ENCODE measurements at places on chromosomes 13 and 19.

DNA sequence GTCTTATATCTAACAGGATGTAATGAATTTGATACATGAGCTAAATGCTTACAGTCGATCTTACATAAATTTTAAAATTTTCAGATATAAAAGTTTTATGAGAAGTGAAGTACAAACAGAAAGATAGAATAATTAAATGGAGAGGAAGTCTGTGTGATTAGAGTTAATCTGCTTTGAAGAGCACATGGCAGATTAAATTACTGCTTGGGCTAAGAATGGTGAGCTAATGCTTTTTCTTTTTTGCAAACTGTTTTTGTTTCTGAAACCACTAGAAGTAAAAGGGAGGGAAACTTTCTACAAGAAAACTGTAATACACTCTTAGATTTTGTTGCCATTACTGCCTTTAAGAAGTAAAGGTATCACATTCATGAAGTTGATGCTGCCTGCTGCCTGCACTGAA lies 96.3 kb upstream of the SPRY2 start:
- DNase-seq = no peak

DNA sequence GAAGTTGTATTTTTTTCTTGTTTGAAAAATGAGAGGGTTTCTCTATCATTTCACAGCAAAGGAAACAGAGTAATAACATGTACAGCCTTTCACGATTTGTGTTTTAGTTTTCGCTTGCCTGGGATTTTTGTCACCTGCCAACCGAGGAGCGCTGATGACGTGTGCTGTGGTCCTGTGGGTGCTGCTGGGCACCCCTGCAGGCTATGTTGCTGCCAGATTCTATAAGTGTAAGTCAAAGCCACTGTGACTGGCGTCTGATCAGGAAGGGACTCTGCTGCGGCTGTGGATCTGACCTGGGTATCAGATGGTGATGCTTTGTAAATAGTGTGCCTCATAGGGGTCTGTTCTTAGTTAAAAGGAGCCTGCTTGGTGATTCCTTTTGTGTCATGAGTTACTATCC lies 45.6 kb downstream of the TM9SF2 start:
- no peak for DNase-seq

GRCh38 chr19:58338825-58339558 lies 12.2 kb downstream of the ZSCAN22 start:
- DNase-seq = peak; percentile 24

- DNase-seq = no peak
Measured at GRCh38 chr13:28000567-28000966, 12.1 kb upstream of the URAD start.

DNA sequence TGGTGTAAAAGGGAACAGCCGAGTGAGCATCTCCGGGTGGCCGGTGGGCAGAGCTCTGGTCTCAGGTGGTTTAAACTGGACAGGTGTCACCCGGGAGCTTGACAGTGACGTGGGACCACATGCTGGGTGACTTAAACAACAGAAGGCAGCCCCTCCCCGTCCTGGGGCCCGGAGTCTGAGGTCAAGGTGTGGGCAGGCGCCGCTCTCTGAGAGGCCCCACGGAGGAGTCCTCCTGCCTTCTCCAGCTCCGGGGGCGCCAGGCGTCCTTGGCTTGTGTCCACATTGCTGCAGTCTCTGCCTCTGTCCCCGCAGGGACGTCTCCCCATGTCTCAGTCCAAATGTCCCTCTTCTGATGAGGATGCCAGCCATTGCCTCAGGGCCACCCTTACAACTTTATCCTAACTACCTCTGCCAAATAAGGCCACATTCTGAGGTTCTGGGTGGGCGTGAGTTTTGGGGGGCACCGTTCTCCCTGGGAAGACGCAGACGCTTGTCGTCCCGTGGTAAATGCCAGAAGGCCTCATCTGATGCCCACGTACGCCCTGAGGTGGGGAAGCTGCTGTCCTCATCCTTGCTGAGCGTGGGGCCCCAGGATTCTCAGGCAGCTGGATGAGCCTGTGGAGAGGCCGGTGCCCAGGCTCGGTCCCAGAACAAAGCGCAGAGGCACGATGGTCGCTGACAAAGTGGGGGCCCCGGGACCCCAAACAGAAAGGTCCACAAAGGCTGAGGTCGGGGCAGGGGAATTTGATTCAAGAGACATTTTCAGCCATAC lies 12.9 kb downstream of the GZMM start:
- no peak for DNase-seq

- DNase-seq = no peak
Measured at GRCh38 chr13:36126491-36126890, 4.7 kb downstream of the DCLK1 start.

- DNase-seq = no peak
Measured at GRCh38 chr13:78185700-78186099, 267.1 kb upstream of the EDNRB start.

DNA sequence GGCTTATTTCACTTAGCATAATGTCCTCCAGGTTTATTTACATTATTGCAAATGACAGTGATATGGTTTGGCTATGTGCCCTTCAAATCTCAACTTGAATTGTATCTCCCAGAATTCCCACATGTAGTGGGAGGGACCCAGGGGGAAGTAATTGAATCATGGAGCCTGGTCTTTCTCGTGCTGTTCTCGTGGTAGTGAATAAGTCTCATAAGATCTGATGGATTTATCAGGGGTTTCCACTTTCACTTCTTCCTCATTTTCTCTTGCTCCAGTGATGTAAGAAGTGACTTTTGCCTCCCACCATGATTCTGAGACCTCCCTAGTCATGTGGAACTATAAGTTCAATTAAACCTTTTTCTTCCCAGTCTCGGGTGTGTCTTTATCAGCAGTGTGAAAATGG lies 109.6 kb downstream of the VWA8 start:
- DNase-seq = no peak

DNA sequence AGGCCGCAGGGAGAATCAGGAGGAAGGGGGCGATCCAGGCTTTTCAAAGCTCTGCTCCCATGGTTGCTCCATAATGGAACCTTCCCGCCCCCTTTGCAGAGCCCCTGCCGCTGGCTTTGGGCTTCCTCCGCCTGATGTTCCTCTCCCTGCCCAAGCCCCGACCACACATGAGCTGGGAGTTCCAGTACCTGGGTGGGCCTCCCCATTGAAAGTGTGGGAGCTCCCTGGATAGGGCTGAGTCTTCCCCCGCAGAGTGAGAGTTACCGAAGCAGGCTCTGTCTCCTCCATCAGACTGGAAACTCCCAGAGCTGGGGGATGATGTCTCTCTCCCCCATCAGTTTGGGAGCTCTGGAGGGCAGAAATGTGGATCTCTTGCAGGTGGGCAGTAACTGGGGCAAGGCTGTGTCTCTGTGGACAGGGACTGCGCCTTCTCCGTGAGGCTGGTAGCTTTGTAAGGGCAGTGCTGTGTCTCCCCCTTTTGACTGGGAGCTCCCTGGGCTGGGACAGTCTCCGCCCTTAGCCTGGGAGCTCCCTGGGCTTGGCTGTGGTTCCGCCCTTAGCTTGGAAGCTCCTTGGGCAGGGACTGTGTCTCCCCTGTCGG lies 722 bp downstream of the DCAF15 start:
- peak; percentile 57 for DNase-seq

DNA sequence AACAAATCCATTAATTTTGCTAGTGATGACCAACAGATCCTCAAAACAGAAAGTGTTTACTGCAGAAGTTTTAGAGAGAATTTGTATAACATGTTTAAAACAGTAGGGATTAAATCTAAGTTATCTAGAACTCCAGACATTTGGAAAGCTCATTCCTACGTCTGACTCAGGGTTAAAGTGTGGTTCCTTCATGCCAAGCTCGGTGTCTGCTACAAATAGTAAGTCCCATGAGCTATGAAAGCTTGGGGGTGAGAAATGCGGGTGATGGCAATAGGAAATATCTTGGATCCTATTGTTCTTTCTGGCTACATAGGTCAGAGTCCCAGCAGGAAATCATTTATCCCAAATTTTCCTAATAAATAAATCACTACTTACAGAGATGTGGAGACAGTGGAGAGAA lies 867.1 kb downstream of the UQCRFS1 start:
- no peak for DNase-seq

DNA sequence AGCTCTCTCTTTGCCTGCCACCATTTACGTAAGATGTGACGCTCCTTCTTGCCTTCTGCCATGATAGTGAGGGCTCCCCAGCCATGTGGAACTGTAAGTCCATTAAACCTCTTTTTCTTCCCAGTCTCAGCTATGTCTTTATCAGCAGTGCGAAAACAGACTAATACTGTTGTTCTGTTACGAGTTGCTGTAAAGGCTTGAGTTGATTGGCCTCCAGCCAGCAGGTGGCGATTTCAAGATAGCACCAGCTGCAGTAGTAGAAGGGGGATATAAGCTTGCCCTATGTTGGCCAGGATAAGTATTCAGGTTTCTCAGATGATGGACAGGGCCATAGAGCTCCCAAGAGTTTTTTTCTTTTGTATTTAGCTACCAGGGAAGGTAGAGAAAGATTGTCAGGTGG lies 385.5 kb downstream of the MZT1 start:
- DNase-seq = no peak

GRCh38 chr13:53159431-53159830 lies 130.8 kb downstream of the OLFM4 start:
- DNase-seq = no peak

GRCh38 chr13:62043600-62043999 lies 628.0 kb upstream of the PCDH20 start:
- DNase-seq = no peak

- no peak for DNase-seq
Measured at GRCh38 chr13:113857531-113858195, 6.2 kb downstream of the GAS6 start.

DNA sequence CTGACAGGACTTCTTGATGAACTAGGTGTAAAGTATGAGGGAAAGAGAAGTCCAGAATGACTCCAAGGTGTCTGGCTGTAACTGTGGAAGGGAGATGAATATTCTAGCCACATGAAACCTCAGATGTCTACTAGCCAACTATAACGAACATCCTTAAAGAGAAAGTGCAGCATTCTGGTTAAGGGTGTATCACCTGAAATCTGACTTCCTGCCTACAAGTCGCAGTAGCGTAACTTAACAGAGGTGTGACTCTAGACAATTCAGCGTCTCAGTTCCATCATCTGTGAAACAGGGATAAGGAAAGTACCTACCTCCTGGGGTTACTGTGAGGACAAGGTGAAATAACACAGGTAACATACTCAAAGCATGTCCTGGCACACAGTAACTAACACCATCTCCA lies 145.7 kb upstream of the FBXL3 start:
- no peak for DNase-seq

DNA sequence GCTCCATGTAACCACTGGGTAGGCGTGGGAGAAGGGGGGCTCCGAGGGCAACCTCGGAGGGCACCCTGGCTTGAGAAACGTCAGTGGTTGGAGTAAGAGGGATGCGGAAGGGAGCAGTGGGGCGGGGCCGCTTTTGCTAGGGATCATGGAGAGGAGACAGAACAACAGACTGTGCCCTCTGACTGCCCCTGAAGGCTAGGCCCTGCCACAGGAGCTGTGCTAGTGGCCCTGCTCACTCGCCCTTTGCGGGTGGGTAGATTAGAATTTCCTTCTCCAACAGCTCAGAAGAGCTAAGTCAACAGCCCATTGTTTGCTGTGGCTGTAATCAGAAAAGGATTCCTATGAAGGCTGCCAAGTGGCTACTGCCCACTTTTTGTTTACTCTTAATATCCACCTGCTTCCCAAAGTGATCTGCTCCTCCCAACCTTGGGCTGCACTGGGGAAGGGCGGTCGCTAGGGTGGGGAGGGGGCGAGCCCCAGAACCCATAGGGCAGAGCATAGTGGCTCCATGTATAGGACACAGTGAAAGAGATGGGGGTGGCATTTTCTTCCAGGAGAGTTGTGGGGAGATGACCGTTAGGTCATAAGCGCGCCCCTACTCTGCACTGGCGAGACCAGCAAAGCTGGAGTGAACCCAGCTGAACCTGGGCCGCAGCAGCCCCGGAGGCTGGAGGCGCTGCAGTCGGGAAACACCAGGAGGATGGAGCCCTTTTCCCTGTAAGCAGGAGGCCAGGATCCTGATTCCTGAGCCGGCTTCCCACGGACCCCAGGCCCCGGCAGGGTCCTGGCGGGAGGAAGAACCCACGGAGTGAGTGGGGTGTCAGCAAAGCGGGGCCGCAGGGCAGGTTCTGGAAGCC lies 1.9 kb upstream of the C1QTNF9 start:
- DNase-seq = no peak

GRCh38 chr13:59744747-59745391 lies 418.9 kb downstream of the DIAPH3 start:
- DNase-seq = no peak

- no peak for DNase-seq
Measured at GRCh38 chr13:95800436-95800835, 123.5 kb downstream of the DNAJC3 start.

GRCh38 chr19:54461210-54461609 lies 2.4 kb downstream of the LENG9 start:
- no peak for DNase-seq

- DNase-seq = no peak
Measured at GRCh38 chr19:37594982-37595382, 306 bp downstream of the ZNF540 start.

DNA sequence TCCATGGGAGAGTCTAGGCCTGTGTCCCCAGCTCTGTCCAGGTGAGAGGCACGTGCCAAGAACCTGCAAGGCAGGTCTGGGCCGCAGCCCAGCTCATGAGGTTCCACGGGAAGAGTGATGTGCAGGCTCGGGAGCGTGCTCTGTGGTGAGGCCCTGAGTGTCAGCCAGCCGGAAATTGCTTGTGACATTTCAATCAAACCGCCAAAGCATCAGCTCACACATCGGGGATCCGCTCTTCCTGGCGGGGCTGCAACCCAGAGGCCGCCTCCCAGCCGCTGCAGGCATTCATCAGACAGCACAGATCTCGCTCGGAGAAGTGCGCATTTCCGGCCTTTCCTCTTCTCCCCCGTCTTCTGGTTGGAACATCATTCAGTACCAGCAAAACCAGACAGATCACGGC lies 109.3 kb downstream of the KDM4B start:
- peak; percentile 20 for DNase-seq

GRCh38 chr13:100182900-100183490 lies 94.1 kb downstream of the PCCA start:
- DNase-seq = no peak

DNA sequence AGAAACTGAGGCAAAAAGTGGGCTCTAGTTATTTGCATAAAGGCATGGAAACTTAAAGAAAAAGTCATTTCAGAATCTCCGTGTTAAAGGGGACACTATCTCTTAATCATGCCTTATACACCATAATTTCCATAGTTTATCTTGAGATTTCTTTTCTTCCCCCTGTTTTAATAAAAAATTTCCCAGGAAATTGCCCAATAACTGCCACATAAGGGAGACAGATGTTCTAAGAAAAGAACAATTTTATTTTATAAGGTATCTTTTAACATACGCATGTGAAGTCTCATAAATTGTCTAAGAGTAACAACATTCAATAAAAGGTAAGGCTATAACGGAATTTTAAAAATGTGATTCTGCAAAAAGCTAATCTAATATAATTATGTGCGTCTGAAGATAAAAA lies 371.3 kb downstream of the IRS2 start:
- DNase-seq = no peak

Measured in fibroblast of skin of right biceps (primary cell).